ENCODE measurements at places on chromosomes 16 and 17.

- DNase-seq: no peak
These were observed 1.8 kb upstream of the RARA start for GRCh38 chr17:40307001-40307730.

DNA sequence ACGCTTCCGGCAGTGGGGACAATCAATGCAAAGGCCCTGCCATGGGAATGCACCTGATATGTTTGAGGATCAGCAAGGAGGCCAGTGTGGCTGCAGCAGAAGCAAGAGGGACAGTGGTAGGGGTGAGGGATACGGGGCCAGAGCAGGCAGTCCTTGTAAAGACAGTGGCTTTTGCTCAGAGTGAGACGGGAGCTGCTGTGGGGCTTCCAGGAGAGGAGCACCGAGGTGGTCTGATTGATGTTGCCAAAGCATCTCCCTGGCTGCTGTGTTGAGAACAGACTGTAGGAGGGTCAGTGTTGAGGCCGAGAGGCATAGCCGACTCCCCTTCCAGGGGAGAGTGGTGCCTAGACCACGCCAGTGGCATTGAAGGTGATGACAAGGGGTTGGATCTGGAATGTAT is 11.4 kb upstream of the SPNS2 start:
- no peak for DNase-seq

DNA sequence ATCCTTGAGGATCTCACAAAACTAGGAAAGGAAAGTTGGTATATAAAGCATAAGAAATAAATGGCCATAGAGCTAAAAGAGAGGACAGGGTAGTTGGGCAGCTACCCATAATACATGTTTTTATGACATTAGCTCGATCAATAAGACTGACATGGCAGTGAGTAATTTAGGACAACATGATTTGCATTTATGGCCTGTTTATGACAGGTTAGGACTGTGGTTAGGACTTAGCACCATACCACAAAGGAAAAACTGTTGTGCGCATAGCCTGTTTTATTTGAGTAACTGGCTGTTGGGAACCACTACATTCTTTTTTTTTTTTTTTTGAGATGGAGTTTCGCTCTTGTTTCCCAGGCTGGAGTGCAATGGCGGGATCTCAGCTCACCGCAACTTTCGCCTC is 18.0 kb upstream of the TRIM37 start:
- no peak for DNase-seq

- no peak for DNase-seq
These were observed 11.5 kb downstream of the DLG4 start for GRCh38 chr17:7208027-7208571.

- no peak for DNase-seq
These were observed 32.8 kb upstream of the ABCC12 start for GRCh38 chr16:48188449-48189102.

DNA sequence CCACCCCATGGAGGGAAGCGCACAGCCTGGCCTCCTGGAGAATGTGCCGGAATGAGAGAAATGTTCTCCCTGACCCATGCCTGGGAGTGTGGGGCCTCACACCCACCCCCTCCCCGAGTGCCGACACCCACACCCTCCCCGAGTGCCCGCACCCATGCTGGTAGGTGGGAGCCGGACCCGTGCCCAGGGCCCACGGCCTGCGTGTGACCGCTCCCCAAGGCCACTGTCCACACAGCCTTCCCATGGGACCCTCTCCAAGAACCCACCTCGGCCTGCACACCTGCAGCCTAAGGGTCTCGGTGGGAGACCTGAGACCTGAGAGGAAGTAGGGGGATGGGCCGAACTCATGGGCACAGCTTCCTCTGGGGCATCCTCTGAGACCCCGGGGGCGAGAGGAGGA is 3.3 kb upstream of the PVALEF start:
- DNase-seq: no peak

DNA sequence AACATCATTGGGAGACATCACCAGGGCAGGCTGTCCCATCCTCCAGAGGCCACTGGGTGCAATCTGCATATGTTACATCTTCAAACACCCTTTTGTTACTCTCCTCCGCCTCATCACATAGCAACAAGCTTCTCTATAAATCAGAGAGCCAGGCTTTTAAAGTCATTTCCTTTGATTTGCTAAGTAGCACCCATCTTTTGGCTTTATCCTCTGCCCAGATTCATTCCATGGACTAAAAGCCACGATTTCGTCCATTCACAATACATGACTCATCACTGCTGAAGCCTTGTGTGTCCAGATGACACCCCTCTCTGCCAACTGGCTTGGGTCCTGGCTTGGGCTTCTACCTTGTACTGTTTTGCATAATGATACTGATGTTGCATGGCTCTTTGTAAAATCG is 2.0 kb upstream of the KRT38 start:
- DNase-seq: no peak

- peak; percentile 85 for DNase-seq
These were observed 11.0 kb upstream of the CBFB start for GRCh38 chr16:67017810-67018488.

- DNase-seq: no peak
These were observed 103.5 kb downstream of the STX8 start for GRCh38 chr17:9472094-9472493.

- DNase-seq: peak; percentile 62
These were observed 18.8 kb downstream of the ALOX15B start for GRCh38 chr17:8057691-8058114.

DNA sequence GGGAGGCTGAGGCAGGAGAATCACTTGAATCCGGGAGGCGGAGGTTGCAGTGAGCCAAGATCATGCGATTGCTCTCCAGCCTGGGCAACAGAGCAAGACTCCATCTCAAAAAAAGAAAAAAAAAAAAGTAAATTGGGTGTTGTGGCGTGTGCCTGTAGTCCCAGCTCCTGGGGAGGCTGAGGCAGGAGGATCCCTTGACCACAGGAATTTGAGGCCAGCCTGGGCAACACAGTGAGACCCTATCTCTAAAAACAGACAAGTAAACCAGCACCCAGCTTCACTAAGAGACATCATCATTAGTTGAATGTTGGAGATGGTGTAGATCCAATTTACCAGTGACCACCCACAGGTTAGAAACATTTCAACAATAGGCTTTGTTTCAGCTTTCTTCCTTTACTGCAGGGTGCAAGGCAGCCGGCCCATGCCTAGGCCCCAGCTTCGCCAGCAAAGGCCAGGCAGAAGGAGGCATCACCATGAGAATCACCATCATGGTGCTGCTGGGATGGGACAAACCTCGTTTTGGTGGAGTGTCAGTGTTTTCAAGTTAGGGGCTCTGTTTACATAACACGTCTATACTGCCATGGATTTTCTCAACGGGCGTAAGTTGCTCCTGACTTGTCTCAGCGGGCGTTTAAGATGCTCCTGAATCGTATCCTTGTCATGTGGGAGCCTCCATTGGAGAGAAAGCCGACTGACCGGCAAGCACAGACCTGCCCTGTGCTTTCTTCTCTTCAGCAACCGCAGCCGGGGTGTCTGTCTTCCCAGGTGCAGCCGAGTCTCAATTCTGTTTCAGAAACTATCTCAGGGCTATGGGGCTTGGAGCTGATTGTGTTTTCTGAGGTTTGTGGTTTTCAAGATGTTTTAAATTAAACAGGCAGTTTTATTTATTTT is 7.3 kb downstream of the TCF25 start:
- no peak for DNase-seq

GRCh38 chr16:88527186-88527936 is 42.8 kb upstream of the ZC3H18 start:
- DNase-seq: peak; percentile 51

DNA sequence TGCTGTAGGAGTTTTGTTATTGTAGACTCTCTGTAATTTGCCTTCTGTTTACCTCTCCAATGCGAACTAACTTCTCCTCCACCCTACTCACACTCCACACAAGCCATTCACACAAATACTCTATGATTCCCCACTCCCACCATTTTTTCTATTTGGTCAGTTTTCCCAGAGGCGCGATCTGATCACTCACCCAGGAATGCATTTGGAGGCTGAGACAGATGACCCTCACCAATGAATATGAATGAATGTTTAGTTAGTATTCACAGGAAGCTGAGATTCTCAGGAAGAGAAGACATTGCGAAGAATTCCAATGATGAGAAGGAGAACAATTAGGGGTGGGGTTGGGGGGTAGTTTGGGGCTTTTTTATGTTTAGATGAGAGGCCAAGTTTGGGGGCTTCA is 10.5 kb upstream of the ANKFN1 start:
- DNase-seq: no peak

DNA sequence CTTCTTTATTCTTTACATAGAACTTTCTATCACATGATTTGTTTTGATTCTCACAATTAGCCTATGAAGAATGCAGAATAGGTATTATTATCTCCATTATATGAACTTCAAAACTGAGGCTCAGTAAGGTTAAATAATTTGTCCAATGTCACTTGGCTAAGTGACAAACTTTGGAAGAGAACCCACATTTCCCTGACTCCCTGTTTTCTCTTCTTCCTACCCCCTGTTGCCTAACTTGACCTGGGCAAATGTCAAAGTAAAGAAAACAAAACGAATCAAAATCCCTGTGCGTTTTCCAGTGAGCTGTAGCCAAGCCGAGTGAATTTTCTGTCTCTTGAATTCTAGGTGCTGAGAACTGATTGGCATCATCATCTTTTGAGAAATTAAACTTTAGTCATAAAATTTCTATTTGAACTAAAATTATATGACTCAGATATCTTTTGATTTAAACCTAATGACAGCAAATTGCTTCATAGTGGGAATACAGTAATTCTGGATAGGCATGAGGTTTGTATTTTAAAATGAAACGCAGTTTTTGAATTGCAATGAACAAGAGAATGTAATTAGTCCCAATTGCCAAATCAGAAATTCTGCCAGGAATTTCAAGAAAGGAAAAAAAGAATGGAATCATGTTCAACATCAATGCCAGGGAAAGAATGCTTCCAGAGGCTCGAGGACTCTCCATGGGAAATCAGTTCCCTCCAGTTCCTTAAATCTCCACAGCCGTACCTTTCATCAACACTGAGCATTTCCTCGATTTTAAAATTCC is 4.6 kb upstream of the NACA2 start:
- DNase-seq: no peak

DNA sequence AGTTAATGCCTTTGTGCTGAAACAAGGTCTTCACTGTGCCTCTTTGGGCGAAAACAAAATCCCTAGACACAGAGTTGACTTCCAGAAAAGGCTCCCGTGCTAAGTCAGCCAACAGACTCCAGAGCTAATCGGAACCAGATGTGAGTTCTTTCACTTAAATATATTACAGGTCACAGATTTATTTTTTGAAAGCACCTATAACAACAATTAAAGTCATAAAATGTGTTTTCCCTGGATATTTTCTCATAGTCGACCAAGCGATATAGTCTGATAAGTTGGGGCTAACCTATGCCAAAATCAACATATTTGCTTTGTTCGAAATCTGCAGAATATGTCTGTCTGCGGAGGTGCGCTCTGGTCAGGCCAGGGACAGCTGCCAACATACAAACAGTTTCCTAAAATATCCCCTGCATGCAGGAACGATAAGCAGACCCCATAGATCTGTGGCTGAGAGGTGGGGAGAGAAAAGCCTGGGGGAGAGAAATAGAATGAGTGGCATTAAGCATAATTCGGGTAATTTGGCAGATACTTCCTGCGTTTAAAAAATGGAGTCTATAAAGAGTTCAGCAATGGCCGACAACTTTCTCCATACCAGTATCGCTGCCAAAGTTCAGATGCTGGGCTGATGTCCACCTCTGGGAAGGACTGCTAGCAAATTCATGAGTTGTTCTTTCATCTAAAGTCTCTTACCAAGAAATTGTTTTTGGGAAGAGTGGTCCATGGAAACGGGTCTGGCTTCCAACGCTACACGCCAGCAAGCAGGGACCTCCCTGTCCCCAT is 50.8 kb upstream of the MYH10 start:
- no peak for DNase-seq

- DNase-seq: no peak
These were observed 834 bp downstream of the FLYWCH1 start for GRCh38 chr16:2912330-2913199.

DNA sequence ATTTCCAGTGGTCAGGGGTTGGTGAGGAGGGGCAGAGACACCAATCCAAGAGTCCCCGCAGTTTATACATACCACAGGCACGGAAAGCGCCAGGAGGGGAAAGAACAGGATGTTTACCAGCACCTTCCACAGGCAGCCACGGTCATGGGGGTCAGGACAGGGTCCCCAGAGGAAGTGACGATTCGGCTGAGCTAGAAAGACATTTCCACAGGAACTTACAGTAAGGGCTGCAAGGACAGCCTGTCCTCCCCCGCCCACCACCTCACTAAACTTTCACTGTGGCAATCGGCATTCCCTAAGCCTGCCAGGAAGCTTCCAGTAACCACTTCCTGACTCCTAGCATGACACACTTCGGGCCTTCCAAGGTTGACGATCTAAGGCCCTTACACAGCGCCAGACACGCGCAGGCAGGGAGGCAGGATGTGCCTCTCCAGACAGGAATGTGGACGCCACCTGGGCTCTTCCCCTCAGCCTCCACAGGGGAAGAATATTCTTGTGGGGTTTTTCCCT is 1.2 kb upstream of the MT2A start:
- DNase-seq: no peak

DNA sequence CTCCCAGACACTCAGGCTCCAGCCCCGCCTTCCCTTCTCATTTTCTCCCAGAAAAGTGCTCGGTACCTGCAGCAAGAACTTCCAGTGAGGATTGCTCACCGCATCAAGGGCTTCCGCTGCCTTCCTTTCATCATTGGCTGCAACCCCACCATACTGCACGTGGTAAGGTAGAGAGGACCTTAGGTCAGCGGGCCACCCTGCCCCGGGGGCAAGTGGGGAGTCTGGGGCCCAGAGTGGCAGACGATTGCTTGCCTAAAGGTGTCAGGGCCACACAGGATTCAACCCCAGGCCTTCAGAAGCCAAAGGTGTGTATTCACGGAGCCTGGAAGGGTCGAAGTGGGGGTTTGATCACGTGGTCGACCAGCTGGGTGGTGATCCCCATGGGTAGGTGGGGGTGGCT is 1.4 kb downstream of the BCKDK start:
- no peak for DNase-seq

GRCh38 chr17:78525511-78526160 is 51.6 kb downstream of the DNAH17 start:
- DNase-seq: no peak

DNA sequence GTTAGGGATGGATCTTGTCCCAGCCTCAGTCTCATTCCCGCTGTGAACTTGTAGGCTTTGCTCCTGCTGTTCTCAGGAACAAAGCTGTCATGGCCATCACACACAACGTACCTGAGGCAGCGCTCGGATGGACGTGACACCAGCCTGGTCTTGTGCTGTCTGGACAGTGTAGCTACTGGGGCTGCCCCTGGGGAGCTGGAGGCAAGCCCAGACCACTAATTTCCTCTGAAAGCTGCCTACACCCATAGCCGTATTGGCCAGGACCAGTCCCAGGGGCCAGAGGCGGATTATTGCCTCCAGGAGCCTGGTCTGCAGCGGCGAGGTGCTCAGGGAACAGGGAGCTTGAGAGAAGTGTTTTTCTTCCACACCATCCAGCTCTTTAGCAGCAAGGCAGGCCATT is 11.7 kb downstream of the ZNHIT3 start:
- no peak for DNase-seq

All from CD4-positive, alpha-beta T cell treated with Interleukin-6 at 100 ng/mL for 8 hours (primary cell).